ENCODE measurements at places on chromosomes 6 and 20. TPM values are rescaled to one million over a fixed set of nuclear protein-coding genes. Genes with fewer than 3 reads are reported as not detected.
A peak's percentile ranks its signal among the peaks of the same experiment; 100 is the strongest.

- DNase-seq: no peak
Observed at GRCh38 chr6:140044626-140045025, 670.2 kb upstream of the CITED2 start.

DNA sequence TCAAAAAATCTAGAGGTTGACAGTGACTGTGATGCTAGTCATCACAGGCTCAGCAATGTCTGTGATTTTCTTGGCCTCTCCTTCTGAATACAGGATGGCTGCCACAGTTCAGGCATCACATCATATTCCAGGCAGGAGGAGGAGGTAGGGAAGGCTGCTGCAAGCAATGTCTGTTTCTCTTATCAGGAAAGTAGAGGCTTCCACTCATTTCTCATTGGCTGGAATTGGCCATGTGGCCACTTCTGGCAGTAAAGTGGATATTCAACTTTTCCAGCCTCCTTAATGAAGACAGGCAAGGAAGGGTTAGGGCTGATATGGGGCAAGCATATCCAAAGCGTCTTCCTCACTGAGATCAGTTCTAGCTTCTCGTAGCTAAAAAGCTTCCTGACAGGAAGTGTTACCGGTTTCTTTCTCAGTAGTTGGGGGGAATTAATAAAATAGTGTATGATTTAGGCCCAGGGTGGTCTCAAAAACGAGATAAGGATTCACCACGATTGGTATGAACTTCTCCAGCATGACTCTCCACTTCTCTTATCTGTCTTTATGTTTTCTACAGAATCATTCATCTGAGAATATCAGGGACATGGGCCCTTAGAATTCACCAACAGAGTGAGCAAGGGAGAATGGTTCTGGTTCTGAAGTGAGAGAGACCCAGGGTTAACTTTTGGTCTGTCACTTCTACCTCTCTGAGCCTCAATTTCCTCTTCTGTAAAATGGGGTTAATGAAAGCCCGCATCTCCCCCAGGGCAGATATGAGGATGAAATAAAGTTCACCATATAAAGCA is 32.7 kb upstream of the PSMF1 start:
- no peak for DNase-seq

DNA sequence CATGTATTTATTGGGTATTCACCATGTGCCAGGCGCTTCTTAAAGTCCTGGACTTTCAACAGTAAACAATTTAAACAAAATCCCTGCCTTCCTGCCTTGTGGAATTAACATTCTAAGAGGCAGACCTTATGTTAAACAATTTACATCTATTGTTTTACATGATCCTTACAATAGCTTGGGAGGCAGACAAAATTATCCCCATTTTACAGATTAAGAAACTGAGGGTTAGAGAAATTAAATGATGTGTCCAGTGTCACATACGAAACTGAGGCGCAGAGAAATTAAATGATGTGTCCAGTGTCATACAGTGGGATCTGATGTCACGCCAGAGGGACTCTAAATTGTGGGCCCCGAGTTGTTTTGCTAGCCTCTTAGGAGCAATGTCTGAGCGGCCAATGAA is 105.5 kb downstream of the TIAM2 start:
- DNase-seq: no peak

DNA sequence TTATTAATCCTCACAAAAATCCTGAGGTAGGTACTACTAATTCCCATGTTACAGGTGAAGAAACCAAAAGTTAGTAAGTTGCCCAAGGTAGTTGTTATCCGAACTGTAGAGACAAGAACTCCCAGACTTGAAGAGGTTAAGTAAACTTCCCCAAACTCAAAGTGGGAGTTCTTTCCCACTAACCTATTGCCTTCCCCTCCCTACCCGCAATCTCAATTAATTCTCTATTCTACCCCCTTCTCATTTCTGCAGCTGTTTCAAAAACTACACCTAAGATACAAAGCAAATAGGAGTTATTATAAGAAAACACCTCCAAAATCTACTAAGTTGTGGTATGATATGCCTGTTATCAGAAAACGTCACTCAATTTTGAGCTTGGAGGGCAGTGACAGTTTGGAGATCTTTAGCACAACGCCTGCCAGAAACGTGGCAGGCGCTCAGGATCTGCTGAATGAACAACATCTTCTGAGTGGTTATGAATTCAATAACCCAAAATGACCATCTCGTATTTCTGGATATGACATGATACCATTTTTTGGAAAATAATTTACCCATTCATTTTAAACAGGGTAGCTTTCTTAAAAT is 7.1 kb downstream of the CSNK2A1 start:
- peak; percentile 17 for DNase-seq

DNA sequence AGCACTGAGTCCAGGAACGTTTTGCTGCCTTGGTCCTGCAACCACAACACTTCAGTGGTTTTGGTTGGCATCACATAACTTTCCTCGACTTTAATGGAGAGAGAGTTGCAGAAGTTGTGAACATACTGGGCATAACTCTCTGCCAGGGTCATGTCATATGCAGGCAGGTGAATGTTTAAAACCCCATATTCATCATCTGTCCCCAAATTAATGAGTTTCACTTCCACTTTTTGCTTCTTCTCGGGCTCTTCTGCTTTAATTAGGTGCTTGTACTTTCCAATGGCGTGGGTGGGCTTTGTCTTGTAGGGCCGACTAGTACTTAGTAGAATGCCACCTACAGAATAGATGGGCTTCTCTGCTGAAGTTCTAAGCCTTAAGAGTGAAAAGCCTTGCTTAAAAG is 45.2 kb upstream of the TFAP2A start:
- no peak for DNase-seq

DNA sequence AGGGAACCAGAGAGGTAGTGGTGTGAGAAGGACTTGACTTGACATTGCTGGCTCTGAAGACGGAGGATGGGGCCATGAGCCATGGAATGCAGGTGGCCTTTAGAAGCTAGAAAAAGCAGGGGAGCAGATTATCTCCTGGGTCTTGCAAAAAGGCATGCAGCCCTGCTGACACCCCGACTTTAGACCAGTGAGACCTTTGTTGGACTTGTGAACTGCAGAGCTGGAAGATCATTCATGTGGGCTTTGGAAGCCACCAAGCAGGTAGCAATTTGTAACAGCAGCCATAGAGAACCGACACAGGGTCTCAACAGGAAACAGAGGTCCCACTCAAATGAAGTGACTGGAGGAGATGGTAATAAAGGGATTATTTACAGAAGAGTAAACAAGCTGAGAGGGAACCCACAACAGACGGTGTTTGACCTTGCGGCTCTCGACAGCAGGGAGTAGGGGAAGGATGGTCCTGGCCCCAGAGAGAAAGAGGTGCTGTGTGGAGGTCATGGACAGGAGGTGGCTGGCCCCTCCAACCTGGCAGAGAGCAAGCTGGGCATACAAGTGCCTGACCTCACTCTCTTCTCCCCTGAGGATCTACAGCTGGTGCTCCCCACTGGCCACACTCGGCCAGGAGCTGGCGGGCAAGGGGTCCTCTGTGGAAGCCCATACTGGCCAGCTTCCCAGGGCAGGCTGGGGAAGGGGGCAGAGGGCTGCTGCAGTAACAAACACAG is 43.9 kb downstream of the SLC22A23 start:
- no peak for DNase-seq

DNA sequence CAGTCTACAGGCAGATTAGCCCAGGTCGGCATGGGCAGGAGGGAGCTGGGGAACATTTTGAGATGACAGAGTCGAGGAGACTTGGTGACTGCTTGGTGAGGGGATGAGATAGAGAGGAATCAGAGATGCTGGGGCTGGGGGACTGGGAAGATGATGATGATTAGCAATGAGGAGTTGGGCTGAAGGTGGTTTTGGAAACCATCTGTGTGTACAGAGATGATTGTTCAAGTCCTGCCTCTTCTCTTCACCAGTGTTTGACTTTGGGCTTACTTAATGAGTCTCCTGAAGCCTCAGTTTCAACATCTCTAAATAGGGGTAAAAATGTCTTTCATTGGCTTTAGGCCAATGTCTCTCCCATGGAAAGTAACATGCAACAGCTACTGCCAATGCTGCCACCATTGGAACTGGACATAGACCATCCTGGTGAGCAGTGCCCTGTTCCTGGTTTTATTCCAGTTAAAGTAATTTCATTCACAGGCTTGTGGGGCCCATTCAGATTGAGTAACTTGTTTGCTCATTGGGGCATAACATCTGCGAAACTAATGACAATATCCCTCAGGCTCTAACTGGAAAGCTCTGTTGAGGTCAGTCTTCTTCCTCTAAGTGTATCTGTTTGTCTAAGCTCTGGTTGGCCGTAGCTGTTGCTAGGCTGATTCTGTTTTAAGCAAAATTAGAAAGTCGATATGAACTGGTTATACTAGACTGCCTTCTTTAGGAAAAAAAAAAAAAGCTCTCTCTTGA is 99.1 kb downstream of the ARMC2 start:
- DNase-seq: no peak

DNA sequence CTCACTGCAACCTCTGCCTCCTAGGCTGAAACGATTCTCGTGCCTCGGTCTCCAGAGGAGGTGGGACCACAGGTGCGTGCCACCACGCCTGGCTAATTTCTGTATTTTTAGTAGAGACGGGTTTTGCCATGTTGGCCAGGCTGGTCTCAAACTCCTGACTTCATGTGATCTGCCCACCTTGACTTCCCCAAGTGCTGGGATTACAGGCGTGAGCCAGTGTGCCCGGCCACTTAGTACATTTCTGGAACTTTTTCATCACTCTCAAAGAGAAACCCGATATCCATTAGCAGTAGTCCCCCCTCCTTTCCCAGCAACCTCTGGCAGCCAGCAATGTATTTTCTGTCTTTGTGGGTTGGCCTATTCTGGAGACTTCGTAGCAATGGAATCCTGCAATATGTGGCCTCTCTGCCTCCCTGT is 109.8 kb downstream of the JARID2 start:
- DNase-seq: no peak

GRCh38 chr20:10504608-10504993 is 69.5 kb downstream of the SLX4IP start:
- DNase-seq: no peak

DNA sequence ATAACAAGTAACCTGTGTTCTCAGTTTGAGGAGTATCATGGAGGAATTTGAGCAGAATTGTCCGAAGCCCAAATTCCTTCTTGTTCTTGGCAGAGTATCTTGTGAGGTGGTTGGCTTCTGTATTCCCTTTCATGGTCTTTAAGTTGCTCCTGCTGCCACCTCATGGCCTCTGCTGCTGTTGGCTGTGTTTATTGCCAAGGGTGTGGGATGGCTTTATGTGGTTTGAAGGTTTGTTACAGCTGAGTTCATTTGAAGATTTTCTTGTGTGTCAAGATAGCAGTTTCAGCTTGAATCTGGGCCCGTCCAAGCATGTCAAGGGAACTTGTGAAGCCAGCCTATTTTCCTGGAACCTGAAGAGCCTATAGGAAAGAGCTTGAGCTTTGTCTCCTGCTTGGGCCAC is 20.2 kb upstream of the TTK start:
- DNase-seq: no peak

GRCh38 chr6:83126223-83126622 is 58.8 kb downstream of the DOP1A start:
- DNase-seq: no peak

- peak; percentile 70 for DNase-seq
Observed at GRCh38 chr6:137076277-137077068, 31.7 kb upstream of the IL20RA start.

- DNase-seq: no peak
Observed at GRCh38 chr20:36861625-36861874, 14.4 kb upstream of the TLDC2 start.

- DNase-seq: no peak
Observed at GRCh38 chr20:32753731-32754130, 8.5 kb upstream of the DNMT3B start.

DNA sequence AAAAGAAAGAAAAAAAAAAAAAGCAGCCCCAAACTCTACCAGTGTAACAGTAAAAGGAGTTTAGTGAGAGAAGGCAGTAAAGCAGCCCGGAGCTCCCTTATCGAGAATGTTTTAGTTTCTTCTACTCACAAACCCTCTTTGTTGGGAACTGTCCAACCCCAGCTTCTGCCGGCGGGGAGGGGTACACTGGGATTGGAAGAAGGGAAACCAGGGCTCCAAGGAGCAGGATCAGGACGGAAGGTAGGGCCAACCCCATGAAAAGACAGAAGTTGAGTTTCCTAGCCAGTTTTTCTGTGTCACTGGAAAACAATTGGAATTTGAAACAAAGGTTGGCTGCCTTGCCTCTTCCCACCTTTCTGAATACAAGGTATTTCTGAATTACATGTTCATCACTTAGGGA is 66.0 kb downstream of the KIZ start:
- no peak for DNase-seq

DNA sequence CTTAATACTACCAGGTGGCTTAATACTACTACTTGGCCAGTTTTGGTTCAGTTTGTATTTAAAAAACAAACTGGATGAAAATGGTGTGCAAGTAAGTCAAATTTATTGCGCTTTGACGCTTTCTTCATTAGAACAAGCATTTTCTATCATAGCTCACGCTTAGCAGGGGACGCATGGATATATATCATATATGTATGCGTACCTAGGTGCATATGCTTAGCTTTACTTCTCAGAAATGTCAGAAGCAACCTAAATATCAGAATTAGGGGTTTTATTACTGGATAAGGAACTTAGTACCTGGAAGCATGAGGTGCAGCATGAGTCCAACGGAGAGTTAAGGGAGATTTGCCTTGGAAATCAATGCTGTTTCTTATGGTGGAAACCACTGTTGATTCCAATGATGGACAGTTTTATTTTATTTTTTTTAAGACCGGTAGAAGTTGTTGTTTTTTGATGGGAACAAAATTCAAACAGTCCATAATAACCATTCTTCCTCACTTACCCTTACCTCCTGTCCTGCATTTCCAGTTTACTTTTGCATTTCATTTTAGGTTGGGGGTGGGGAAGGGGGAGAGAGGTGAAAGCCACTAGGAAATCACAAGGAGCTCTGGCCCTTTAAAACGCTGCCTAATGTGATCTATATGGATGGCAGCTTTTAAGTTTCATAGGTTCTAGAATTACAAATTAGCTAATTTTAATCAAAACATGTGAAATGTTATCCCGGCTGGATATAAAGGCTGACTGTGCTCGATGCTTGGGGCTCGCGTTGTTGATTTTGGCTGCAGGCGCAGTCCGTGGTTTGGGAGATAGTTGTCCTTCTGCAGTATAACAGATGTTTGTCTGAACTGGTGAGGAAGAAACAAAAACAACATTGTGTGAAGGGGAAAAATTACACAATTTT is 2.1 kb downstream of the SOBP start:
- peak; percentile 61 for DNase-seq

DNA sequence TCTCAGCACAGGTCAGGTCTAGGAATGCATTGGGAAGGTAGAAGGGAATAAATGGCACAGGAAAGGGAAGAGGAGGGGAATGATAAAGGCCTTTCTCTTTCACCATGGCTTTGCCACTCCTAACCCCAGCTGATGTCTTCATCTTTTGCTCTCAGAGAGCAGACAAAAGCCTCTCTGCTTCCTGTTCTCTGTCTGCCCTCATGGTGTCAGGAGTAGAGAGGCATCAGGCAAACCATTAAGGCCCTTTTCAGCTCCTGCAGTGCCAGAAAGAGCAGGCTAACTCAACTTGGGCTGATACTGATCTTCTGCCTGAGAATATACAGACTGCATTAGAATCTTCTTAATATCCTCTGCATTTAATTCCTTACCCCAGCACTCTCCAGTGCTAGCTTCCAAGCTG is 48.0 kb upstream of the STXBP5 start:
- no peak for DNase-seq

Gene ALDH8A1
- 0.25 TPM for total RNA-seq

Gene GSTA3
- total RNA-seq: not detected

Gene POU5F1
- not detected for total RNA-seq

Gene CCN2
- 178 TPM for total RNA-seq

Gene PLEKHG1
- total RNA-seq: 19.8 TPM

Gene BLCAP
- total RNA-seq: 65.0 TPM
